Fibroblast of skin of right quadriceps (primary cell): ENCODE measurements at places on chromosomes 6 and 20.

DNA sequence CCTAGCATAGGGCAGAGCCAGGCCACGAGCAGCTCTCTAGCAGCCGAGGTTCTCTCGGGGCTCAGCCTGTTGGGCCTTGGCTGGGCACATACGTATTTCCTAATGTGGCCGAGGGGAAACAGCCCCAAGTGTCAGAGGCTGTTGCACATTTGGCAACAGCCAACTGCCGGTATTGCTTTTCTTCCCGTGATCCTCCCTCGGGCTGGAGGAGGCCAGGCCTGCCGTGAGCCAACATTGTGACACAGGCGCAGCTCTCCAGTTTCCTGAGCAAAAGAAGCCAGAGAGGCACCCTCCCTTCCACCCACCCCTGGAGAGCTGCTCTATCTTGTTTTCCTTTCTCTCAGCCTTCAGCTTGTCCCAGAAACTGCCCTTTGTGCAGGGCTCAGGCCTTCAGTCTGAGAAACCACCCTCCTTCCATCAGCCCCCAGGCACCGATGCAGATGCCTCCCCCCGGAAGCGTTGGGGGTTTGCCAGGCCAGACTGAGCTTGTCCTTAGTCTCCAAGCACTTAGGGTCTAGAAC, 5.1 kb upstream of the BPI start:
- DNase-seq: peak; percentile 21

DNA sequence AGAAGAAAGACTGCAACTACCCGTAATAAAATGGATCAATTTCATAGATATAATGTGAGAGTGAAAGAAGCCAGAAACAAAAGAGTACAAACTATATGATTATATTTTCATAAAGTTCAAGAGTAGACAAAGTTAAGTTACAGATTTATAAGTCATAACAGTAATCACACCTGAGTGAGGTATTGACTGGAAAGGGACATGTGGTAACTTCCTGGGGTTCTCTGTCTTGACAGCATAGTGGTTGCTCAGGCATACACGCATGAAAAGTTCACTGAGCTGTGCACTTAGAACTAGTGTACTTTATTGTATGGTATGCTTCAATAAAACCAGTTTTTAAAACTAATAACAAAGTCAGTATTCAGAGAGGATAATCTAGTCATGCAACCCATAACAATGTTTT, 653.6 kb downstream of the EPM2A start:
- DNase-seq: no peak

DNA sequence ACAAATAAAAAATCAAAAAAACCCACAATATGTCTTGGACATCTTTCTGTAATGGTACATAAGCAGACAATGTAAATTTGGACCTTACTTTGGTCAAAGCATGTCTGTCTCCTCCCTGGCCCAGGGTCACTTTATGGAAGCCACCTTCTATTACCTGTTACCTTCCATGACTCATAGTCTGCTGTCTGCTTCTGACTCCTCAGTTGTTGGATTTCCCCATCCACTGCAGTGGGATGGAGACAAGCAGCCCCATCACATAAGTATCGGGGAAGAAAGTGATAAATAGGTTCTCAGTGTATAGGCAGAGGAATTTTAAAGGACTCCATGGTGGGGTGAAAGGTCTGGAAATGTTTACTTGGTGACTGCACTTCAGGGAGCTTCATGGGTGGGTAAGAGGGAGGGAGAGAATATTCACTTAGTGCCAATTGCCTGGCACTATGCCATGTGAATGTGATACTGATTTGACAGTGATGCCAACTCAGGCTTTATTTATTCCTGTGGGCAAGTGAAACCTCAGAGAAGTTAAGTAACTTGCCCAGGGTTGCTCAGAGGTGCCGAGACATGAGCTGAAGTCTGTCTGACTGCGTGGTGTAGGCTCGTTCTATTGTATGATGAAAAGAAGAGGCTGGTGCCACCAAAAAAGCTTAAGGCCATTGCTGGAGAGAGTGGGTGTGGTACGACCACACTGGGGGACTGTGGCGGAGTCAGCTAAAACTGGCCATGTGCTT, 175.6 kb upstream of the RNF24 start:
- DNase-seq: no peak

GRCh38 chr6:40631744-40632143, 44.6 kb upstream of the LRFN2 start:
- no peak for DNase-seq

- no peak for DNase-seq
Observed at GRCh38 chr6:158815379-158815724, 3.8 kb downstream of the EZR start.

GRCh38 chr6:118602300-118602699, 49.1 kb downstream of the CEP85L start:
- no peak for DNase-seq
